ENCODE measurements at places on chromosomes 5 and 9.

- no peak for DNase-seq
Observed at GRCh38 chr9:93900971-93901861, 53.9 kb downstream of the BARX1 start.

DNA sequence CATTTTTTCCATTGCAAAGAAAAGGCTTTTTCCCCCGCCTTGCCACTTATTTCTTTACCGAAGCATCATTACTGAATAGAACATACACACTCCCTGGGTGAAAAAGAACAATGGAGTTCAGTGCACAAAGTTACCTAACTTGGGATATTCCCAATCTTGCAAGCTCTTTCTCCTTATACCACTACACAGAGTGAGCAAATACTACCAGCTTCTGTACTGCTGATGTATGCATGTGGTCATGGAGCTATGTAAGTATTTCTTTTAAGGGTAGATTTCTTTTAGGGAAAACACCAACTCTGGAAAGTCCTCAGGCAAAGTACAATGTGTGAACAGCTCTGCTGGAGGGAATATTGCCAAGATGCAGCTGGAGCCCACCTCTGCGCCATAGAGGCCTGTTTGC lies 81.1 kb downstream of the AOPEP start:
- no peak for DNase-seq

DNA sequence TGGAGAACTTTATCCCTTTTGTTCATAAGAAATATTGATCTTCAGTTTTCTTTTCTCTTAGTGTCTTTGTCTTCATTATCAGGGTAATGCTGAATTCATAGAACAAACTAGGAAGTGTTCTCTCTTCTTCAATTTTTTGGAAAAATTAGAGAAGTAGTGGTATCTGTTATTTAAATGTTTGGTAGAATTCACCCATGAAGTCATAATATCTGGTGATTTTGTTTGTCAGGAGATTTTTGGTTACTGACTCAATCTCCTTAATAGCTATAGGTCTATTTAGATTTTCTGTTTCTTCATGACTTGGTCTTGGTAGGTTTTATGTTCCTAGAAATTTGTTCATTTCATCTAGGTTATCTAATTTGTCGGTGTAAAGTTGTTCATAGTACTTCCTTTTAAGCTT lies 45.4 kb upstream of the STARD4 start:
- DNase-seq = no peak

DNA sequence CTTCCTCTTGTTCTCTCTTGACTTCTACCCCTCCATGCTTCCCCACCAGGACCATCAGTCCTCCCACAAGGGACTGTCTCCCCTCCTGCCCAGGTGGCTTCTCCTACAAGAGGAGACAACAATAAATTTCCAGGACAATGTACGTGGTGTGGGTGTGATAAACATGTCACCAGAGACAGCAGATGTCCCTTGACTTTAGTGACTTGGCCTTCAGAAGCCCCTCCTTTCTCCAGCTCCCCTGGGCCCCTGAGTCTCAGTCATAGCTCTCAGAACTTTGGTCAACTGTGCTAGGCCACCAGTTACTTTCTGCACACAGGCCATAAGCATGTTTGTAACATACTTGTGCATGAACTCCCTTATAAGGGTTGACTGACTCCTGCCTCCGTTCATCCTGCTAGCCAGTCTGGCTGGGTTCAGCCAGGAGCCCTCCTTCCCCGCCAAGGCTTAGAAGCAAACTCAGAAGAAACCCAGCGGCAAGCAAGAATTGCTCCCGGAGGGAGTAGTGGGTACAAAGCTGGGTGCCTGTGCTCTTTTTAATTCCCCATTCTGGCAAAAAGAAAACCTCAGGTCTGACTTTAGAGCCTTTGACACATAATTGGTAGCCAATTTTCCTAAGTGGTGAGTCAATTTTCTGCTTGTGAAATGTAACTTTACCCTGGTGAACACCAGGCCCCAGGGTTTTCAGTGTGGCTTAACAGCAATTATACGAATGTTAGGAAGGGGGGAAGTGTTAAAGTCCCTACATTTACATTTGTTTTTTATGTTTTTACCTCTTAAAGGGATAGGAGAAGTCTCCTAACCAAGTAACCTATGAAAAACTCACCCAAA lies 49.2 kb downstream of the EBF1 start:
- peak; percentile 14 for DNase-seq

DNA sequence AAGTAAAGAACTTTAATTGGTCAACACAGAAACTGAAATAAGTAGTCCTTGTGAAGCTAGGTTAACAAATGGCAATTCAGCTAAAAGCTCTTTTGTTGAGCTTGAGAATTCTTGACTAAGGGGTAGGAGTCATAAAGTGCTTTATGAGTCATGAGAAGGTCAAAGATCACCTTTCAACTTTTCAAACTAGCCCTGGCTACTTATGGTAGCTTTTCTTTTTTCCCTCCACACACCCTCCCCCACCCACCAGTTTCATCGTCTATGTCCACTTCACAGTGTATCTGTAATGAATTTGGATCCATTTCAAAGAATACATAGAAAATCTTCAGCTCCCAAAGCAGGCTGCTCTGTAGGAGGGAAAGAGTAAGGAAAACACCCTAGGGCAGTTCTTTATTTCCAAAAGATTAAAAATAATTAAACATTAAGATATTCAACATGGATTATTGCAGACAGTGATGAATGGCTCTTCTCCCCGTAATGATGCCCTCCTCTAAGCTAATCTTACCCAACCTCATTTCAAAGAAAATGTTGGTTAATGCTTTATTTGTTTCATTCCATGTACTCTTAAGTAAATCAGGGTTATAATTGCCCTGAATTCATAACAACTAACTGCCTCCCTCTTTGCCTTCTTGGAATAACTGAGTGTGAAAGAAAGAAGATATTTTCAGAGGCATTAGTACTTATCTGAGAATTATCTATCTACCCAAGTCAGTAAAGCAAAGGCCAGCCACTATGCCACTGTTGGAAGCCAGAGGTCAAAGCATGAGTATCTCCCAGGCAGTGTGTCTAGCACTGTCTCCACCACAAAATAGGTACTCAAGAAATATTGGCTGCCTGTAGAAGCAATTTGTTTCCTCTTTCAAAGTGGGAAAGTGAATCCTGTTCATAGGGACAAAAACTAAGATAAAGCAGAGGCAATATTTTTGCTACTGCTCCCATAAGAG lies 290.6 kb downstream of the PIK3R1 start:
- DNase-seq = no peak

DNA sequence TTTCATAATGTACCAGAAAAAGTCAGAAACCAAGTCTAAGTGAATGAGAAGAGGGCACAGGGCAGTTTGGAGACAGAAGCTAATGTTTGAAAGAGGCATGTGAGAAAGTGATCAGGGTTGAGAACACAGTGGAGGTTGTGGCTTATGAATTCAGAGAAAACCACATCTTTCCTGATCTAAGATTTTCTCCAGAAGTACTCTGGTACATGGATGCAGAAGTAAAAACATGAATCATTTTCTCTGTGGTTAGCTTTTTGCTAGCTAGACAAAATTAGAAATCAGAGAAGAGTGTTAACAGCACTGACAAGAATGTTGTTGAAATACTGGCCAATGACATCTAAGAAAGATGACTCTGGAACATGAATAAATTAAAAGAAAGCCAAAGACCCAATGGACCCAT lies 541.1 kb downstream of the DNAH5 start:
- DNase-seq = no peak

DNA sequence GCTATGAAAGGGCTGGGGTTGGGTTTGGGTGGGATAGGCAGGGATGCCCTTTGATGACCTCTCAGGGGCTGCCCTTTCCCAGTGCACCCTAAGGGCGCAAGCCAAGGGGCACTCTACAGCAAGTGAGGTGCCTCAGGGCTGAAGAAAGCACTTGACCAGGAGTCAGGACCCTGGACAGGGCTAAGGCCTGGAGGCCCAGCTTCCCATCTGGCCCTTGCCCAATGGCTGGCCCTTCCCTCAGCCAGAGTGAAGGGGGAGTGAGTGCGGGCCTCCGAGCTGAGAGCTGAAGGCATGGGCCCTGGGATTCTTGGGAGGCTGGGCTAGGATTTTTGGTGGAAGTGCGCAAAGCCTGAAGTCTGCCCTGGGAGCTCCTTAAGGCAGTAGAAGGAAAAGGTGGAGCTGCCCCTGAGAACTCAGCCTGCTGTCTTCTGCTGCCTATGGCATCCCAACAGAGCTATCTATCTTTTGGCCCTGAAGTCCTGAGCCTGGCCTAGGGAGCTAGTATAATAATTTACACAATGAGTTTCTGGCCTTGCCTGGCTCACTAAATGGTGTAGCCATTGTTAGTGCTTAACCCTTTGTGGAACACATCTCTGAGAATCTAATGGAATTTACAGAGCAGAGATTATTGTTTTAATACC lies 16.4 kb downstream of the JADE2 start:
- DNase-seq = peak; percentile 57

DNA sequence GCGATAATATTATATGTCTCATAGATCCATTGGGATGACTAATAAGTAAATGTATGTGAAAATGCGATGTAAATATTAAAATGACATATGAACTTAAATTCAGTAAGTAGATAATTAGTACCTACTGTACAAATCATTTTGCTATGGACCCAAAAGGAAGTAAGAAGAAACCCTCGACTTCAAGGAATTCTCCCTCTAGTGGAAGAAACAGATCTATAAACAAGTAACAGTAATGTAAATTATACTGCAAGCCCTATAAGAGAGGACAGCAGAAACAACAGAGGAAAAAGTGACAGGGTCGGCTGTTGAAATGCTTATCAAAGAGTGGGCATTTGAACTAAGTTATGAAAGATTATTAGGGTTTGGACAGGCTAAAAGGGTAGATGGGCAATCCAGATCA lies 320.3 kb downstream of the DMAC1 start:
- no peak for DNase-seq

DNA sequence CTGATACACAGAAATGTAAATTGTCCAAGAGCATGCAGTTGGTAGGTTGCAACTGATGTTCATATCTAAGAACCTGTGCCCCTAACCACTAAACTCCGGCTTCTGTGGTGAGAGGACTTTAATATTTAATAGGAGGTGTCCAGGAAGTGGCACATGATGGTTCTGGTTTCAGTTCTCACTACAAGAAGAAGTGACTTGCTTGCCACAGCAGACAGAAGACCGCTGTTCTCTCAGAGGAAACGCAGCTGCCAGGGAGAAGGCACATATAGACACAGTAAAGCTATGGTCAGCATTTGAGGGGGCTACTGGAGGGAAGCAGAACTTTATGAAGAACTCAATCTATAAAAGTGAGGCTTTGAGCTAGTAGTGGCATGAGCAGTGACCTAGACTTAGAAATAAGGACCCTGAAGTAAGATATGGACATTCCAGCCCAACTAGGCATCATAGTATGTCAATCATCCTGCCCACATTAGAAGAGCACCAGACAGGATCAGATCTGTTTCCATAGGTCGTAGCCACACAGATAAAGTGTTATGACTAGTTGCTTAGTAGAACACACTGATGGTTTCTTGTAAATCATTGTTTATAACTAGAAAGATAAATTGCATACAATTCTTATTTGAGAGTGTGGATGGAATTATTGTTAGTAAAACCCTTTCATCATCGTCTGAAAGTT lies 36.4 kb upstream of the DAB2 start:
- no peak for DNase-seq

DNA sequence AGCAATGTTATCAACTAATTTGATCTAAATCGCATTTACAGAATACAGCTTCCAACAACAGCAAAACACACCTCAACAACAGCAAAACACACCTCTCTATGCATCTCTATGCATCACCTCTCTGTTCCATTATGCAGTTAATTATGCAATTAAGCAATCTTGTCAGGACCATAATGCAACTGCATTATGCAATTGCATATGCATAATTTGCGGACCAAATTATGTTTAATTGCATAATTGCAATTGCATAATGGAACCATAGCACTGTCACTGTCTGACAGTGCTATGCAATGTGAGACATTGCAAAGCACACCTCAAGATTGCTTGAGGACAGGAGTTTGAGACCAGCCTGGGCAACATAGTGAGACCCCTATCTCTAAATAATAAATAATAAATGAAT lies 80.4 kb upstream of the PRSS3 start:
- DNase-seq = no peak

DNA sequence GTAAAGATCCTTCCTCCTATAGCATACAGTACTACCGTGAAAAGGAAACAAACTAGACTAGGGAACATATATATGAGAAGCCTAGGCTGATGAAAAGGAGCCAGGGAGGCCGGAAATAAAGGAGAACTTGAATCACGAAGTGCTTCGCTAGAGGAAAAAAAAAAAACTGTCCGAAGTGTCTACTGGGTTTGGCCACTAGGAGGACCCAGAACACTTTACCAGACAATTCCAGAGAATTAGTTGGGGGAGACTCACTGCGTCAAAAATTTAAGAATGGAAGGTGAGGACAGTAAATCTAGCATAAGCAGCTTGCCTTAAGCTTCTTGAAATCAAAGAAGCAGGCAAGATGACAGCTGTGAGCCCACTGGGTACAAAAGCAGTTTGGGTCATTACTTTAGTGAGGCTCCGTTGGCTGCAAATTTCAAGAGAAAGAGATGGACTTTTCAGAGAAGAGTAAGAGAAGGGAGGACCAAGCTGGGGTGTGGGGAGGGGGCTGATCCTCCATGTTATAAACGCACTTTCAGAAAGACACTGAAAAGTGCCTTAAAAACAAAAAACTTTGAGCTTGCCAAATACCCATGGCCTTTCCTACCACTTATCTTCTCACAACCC lies 47.4 kb downstream of the P4HA2 start:
- peak; percentile 27 for DNase-seq

DNA sequence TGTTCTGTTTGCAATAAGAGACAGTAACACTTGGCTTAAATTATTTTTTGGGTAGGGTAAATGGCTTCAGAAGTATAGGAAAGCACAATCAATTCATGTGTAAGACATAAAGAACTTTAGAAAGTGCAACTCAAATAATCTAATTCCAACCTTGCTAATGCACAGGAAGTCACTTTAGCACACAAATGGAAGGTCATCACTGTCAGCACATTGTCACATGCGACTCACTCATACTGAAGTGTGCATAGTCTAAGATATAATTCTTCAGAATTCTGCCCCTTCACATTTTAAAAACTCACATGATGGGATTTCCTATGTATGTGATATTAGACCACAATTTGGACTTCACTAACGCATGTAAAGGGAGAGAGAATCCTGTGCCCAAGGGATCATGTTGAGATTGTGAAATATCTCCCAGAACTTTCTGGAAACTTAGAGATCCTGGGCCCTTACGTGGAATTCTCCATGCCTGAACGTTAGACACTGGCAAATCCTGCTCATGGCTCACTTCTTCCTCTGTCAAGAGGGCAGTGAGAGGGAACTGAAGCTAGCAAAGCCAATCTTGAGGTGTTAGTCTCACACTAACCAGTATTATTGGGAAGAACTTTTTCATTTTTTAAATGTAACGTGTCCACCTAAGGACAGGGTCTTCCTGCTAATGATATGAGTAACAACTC lies 403.2 kb upstream of the PTGER4 start:
- peak; percentile 31 for DNase-seq

DNA sequence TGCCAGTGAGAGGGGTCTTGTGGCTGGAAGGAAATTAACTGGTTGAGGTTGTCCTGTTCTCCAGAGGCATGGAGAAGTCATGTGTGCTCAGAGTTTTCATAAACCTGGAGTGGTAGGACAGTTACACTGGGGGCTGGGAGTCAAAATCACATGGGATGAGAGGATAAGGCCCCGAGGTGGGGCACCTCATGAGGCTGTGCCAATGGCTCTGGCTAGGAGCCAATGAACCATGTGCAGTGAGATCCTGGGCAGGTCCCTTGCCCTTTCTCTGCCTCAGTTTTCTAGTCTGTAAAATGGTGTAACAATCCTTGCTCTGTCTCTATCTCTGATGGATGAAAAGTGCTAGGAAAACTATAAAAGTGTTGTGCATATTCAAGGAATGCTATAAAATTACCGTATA lies 7.0 kb upstream of the SYNPO start:
- no peak for DNase-seq

- DNase-seq = no peak
Observed at GRCh38 chr5:133995341-133995740, 9.4 kb downstream of the VDAC1 start.

- no peak for DNase-seq
Observed at GRCh38 chr5:77117161-77117560, 30.1 kb upstream of the ZBED3 start.

All from activated naive CD4-positive, alpha-beta T cell treated with anti-CD3 and anti-CD28 coated beads for 36 hours (primary cell).